ENCODE measurements at places on chromosomes 1 and 21.

DNA sequence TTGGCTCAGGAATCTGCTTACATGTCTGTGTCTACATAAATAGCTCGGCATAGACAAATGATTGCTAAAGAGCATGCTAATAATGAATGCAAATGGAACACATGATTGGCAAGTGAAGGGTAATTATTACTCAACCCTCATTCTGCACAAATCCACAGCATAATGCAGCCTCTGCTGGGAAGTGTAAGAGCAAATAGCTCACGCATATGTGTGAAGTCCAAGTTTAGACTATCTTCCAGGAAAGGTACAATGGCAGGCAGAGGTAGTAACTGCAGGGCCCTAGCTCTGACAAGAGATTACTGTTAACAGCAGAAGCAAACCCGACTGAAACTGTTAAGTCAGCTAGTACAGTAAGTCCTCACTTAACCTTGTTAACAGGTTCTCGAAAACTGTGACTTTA is 7.0 kb upstream of the IL6R start:
- no peak for DNase-seq

DNA sequence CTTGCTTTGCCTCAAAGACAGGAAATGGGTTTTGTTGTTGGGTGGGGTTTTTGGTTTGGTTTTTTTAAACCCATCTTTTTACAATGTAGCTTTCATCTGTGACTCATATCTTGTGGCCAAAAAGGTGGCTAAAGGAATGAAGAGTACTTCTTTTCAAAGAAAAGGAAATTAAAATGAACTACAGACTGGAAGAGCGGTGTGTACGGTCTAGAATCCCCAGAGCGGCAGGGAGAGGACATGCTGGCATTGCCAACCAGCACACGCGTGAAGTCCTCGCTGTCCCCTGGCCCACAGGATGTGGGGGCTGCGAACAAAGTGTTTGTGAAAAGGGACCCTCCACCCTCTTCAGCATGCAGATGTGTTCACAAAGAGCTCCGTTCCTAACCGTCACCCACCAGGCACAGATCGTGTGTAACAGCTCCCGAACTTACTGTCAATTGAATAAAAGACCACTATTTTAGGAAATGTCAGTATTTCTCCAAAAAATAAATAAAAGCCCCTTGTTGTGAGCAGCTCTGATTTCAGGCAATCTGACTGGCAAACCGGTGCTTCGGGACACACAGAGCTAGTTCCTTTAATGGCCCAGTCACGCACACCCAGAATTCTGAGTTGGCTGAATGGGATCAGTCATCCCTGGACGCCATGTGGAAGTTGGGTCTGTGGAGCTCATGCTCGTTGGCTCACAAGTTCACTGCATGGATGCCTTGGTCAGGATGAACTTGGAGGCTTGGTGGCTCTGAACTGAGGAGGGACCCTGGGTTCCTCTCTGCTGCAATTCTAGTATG is 602.9 kb downstream of the NPHP4 start:
- no peak for DNase-seq

DNA sequence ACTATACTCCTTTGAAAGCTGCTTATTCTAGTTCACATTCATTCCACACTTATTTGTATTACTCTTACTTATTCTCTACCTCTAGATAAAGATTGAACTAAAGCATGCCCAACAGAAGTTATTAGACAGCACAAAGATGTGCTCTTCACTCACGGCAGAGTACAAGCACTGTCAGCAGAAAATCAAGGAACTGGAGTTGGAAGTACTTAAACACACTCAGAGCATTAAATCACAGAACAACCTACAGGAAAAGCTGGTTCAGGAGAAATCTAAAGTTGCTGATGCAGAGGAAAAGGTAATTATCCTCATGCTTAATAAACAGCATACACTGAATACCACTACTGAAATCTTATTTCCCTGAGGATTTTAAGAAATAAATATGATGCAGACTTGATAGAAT is 81.3 kb upstream of the PPIH start:
- no peak for DNase-seq

- DNase-seq, result no peak
Measured at GRCh38 chr21:37219761-37220432, 47.2 kb downstream of the VPS26C start.

- DNase-seq, result no peak
Measured at GRCh38 chr1:167937709-167938010, 788 bp upstream of the MPC2 start.

DNA sequence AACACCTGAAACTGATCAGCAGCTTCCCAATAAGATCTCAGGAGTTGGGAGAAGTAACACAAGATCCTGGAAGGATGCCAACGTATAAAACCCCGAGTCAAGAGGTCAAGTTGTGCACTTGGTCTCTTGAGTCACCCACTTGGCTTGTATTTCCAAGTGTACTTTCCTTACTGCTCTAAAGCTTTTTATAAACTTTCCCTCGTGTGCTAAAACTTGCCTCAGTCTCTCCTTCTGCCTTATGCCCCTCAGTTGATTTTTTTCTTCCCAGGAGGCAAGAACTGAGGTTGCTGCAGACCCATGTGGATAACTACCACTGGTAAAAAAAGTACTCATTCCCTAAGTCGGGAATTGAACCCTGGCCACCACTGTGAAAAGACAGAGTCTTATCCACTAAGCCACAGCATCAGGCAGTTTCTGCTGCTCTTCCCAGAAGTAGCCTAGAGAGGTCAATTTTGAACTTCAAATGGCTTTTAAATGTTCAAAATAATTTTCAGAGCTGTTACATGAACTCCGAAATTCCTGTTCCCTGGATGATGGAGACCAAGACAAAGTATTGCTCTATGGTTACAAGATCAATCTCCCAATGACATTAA is 28.9 kb downstream of the ITLN2 start:
- DNase-seq, result no peak

- no peak for DNase-seq
Measured at GRCh38 chr1:113691184-113691583, 68.1 kb downstream of the PHTF1 start.

DNA sequence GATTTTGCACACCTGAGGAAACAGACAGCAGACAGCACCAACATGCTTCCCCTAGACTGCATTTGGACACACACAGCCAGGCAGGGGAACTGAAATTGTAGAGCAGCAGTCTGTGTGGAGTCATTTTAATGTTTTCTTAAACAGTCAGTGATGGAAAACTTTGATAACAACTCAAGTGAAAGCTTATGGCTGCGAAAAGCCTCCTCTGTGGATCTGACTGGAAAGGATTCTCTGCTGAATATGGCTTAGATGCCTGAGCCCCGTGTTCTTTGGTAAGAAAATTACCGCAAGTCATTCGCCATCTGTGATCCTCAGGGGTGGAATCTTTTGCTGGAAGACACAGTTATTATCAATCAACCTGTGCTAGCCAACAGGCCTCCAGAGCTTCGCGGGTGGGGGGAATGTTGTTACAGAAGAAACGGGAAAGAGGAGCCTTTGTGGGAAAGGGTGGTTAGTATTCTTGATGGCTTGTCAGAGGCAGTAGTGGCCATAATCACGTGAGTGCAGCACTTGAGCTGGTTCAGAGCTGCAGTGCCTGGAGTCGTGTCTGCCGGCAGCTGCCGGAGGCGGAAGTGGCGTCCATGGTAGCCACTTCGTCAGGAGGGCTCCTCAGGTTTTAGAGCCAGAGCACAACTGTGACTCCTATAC is 204.7 kb downstream of the ST6GALNAC3 start:
- DNase-seq, result no peak

DNA sequence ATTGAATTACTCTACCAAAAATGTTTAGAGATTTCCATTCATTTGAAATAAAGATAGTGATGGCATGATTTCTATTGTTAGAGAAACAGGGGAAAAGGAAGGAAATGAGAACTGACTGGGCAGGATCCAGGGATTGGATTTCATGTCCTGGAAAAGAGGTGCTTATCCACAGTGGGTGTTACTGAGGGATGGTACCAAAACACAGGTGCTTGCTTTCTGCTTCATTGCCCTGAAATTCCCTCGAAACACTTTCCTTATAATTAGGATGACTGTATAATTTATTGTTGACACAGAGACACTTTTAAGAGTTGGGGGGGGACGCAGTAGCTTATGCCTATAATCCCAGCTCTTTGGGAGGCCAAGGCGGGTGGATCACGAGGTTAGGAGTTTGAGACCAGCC is 185.0 kb upstream of the KCNK2 start:
- DNase-seq, result no peak

DNA sequence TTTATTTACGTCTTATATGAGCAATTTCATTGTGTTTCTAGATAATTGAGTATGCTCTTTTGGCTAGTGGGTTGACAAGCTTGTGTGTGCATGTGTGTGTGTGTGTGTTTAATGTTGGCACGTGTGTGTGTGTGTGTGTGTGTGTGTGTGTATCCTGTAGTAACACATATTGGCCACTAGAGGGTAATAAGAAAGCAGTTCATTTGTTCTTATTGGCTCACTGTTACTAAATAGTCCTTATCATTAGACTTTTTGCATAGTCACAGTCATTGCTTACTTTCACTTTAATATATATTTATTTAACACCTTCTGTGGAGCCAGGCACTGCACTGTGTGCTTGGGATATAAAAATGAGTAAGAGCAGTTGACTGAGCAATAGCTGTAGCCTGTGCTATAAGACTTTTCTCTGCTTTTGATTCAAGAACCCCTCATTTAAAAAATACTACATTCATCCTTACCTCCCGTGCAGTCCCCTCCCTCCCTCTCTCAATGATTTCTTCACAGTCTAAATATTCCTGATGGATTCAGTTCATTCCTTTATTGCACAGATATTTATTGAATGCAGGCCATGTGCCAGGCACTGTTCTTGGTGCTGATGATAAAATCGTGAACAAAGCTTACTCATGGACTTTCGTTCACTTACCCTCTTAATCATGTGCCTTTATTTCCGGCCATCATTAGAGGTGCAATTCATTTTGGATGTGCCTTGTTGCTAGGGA is 96.7 kb downstream of the DYRK1A start:
- no peak for DNase-seq

DNA sequence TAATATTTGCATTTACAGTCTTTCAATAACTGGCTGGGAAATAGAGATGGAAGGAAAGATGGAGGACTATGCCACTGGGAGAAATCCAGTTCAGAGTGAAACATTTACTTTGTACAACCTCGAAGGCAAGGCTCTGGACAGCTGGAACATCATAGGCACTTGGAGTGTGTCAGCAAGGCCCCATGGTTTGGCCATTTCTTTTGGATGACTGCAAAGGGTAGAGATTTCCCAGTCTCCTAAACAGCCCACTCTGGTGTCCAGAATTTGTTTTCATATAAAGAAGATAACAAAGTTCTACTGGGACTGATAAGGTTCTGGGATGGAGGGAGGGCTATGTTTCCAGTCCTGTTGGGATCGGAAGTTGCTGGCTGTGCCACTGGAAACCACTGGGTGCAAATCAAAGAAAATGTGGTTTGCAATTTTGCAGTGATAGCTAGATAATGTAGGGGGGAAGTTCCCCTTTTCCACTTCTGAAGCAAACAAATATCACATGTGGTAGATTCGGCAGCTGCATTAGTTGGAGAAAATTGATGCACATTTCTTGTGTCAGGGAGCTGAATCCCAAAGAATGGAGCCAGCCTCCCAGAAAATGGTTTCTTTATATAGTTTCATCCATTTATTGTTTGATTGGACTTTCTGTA is 16.2 kb downstream of the KCND3 start:
- DNase-seq, result no peak

DNA sequence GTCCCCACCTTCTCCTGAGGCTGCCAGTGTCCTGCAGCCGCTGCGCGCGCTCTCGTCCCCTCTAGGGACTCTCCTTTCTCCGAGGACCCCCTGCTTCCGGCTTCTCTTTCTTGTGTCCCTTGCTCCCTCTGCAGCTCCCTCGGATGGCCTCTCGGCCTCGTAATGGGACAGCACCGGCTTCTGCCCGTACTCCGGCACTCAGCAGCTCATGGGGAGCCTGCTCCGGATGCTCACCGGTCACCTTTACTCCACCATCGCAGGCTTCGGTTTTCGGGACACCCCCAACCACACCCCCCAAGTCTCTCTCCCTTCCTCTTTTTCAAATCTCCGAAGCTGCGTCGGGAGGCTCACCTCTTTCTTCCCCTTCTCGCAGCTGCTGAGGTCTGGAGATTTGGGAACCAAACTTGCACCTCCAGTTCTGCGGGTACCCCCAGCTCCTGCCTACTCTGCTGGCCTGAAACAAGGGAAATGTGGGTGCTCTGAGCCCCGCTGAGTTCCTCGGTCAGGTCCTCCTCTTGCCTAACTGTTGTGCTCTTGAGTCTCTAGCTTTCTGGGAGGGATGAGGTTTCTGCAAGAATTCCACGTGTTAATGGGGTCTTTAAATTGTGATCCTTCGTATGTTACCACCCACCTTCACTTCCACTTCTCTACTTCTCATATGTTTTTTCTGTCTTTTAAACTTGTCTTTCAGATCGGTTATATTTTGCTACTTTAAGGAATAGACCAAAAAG is 930 bp downstream of the CDC14A start:
- DNase-seq, result no peak

- DNase-seq, result peak; percentile 24
Measured at GRCh38 chr1:202154766-202155477, 5.5 kb downstream of the PTPN7 start.

DNA sequence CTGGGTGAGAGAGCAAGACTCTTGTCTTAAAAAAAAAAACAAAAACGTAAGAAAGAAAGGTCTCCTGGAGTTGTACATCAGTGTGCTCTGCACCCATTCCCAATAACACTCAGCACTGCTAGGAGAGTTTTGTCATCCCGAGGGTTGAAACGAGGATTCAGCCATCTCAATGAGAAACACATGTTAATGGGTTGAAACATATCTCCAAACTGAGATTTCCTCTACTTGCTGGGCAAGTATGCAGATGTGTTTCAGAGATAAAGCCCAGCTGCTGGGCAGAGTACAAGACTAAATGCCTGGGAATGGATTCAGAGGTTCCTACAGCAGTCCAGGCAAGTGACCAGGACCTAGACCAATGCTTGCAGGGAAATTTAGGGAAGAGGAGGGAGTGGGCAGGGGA is 2.6 kb upstream of the MFN2 start:
- DNase-seq, result peak; percentile 73

DNA sequence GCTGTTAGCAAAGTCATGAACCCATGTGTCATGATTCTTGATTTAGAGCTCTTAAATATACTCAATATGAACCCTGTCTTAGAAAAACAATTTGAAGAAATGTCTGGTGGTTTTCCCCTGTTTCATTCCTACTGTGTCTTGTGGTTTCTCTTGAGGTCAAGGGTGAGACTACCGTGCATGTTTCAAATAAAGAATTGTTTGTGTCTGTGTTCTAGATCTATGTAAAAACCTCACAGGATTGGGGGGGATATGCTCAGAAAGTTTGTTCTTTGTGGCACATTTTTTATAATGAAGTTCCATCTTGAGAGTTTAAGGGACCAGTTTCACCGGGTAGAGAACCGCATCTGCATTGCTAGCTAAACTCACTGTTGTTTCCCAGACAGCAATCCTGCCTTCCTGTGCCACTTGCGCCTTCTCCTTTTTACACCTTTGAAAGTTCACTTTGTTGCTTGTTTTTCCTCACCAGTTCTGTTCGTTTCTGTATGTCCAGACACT is 30.9 kb upstream of the CACYBP start:
- peak; percentile 37 for DNase-seq

GRCh38 chr1:235920596-235921375 is 54.1 kb upstream of the LYST start:
- DNase-seq, result peak; percentile 60

DNA sequence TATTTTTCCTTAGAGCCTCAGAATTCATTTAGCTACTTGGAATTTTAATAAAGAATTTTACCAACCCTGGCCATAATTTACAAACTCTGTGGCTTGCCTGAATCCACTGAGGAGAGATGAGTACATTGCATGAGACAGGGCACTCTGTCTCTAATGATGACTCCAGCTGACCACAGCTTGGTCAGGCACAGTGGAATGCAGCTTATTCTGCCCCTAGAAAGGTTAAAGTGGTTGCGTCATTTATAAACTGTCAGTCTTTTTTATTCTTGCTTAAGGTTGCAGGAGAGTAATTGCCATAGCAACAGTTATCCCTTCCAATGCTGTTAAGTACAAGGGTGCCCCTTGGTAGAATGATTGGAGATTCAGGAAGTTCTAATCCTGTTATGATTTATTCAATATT is 28.3 kb downstream of the PDE4B start:
- DNase-seq, result peak; percentile 98

All from AG09309 (cell line).